ENCODE measurements at places on chromosomes 16 and 17. TPM values are rescaled to one million over a fixed set of nuclear protein-coding genes. Genes with fewer than 3 reads are reported as not detected.
A peak's percentile ranks its signal among the peaks of the same experiment; 100 is the strongest.

GRCh38 chr16:49369651-49370611, 3.7 kb upstream of the C16orf78 start:
- no peaks in the 10 kb centered on the region for H3K4me1 ChIP-seq
- H3K27ac ChIP-seq, result no peak overlapping the region
- H3K36me3 ChIP-seq, result no peaks in the 10 kb centered on the region

- H3K27ac ChIP-seq, result peak overlapping the region; percentile 65
- no peaks in the 10 kb centered on the region for H3K27me3 ChIP-seq
- no peaks in the 10 kb centered on the region for H3K36me3 ChIP-seq
- H3K4me3 ChIP-seq, result peak overlapping the region; percentile 6
Measured at GRCh38 chr17:61260071-61260797, 139.4 kb upstream of the TBX2 start.

GRCh38 chr17:75130632-75131277, 787 bp downstream of the NT5C start:
- peak overlapping the region; percentile 98 for H3K4me3 ChIP-seq
- DNase-seq, result no peak
- H3K4me1 ChIP-seq, result peaks cover 3% of the 10 kb centered on the region
- H3K27me3 ChIP-seq, result no peaks in the 10 kb centered on the region

The ADAM11 gene
- 0.41 TPM for total RNA-seq

The HBQ1 gene
- not detected for total RNA-seq

The GLTPD2 gene
- total RNA-seq, result not detected

The OR1A1 gene
- total RNA-seq, result not detected

The CPNE7 gene
- total RNA-seq, result not detected

The DBNDD1 gene
- 8.7 TPM for total RNA-seq

All from thoracic aorta (tissue), 2 donors.